ENCODE measurements at places on chromosomes 5 and 9. TPM values are rescaled to one million over a fixed set of nuclear protein-coding genes. Genes with fewer than 3 reads are reported as not detected.

The PHYKPL gene
- total RNA-seq, result 12.3 TPM

DNA sequence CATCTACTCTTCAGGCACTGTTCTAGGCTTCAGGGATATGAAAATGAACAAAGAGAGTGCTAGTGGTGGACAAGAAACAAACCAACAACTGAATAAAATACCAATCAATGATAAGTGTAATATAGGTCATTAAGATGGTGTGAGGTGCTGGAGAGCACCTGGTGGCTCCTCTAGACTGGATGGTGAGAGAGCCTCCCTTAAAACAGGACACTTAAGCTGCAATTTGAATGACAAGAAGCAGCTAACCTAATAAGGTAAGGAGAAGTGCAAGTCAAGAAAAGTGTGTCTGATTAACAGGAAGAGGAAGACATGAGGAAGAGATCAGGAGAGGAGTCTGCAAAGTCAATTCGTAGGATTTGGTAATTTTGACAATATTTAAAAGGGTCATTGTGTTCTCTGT is 23.1 kb downstream of the JAKMIP2 start:
- no peak for DNase-seq

DNA sequence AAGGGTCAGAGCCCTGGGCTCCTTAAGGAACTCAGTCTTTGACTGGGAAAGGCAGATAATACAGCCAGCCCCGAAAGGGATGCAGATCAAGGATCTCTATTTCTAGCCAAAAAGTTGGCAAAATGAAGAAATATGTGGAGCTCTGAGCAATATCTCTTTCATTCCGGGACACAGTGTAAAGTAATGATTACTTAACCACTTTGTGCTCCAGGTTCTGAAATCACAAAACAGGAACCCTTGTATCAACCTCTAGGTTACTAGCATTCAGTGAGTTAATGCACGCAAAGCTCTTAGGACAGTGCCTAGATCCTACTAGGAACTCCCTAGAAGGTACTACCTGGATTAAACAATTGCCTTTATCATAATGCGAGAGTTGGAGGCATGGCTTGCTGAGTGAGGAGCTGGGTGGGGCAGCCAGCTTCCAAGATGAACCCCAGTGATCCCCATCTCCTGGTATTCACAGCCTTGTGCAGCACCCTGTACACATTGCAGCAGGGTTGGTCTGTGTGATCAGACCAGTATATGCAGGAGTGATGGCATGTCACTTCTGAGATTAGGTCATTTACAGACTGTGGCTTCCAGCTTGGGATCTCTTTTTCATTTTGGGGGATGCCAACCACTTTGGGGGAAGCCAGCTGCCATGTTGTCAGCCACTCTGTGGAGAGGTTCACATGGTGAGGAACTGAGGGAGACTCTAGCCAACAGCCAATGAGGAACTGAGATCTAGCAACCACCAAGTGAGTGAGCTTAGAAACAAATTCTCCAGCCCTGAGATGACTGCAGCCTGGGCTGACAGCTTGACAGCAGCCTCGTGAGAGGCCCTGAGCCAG is 103.1 kb upstream of the SLC44A1 start:
- DNase-seq, result no peak

The SHOC1 gene
- not detected for total RNA-seq

DNA sequence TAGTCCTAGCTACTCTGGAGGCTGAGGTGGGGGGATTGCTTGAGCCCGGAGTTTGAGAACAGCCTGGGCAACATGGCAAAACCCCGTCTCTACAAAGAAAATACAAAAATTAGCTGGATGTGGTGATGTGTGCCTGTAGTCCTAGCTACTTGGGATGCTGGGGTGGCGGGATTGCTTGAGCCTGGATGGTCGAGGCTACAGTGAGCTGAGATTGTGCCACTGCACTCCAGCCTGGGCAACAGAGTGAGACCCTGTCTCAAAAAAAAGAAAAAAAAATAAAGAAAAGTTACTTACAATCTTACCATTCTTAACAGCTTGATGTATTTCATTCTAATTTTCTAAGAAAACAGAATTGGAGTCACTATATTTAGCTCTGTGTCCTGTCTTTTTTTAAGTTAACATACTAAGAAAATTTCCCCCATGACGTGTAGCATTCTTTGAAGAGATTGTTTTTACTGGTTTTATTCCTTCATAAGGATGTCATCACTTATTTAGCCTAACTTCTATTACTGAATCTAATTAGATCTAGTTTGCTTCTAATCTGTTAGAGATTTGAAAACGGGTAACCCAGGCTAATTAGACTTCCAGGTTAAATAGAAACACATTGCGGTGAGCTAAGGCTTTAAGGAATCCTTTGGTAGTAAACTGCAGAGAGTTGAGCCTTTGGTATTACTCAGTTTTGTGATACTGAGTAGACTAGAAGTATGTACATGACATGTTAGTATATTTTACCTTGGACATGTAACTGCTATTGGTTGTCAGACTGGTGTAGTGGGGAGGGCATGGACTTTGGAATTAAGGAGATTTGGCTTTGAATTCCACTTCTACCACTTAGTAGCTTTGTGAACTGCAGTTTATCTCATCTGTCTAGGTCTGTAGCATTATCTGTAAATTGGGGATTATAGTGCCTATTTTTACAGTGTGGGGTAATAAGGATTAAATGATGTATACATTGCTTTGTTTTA is 24.0 kb downstream of the HSPA4 start:
- no peak for DNase-seq

DNA sequence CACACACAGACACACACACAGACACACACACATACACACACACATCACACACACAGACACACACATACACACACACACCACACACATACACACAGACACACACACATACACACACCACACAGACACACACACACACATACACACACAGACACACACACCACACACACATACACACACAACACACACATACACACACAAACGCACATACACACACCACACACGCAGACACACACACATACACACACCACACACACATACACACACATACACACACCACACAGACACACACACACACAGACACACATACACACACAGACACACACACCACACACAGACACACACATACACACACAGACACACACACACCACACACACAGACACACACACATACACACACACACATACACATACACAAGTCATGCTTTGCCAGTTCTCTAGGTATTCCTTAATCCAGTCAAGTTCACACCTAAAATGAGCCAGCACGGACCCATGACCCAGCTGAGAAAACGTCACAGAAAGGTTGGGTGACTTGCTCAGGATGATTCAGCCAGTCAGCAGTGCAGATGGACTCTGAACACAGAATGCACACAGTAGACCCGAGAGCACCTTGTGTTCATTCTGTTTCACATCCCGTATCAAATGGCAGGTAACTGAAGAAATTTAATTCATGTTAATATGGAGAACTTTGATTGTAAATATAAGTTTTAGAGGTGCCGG is 746.4 kb downstream of the MTRR start:
- no peak for DNase-seq

DNA sequence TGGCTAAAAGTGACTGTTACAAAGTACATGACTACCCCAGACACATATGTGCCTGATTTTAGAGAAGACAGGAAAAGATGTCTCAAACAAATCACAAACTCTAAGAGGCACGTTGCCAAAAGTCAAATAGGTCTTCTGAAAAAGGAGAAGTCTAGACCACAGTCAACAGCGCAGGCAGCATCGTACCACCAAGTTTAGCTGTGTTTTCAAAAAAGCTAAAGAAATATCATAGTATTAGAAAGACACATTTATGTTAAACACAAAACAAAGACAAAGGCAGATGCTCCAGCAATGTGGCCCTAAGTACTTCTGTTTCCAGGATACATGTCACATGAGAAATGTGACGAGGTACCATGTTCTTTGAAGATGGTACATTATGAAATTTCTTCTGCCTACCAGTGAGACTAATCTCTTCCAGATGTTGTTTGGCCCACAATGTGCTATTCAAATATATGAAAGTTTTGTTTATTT is 43.5 kb downstream of the LPAR1 start:
- DNase-seq, result no peak

- no peak for DNase-seq
These were observed 9.9 kb downstream of the SYNPO start for GRCh38 chr5:150650021-150651006.

GRCh38 chr5:139399501-139400121 is 4.3 kb downstream of the SPATA24 start:
- DNase-seq, result no peak

GRCh38 chr5:65037831-65038815 is 269.4 kb downstream of the CWC27 start:
- DNase-seq, result peak; percentile 22

DNA sequence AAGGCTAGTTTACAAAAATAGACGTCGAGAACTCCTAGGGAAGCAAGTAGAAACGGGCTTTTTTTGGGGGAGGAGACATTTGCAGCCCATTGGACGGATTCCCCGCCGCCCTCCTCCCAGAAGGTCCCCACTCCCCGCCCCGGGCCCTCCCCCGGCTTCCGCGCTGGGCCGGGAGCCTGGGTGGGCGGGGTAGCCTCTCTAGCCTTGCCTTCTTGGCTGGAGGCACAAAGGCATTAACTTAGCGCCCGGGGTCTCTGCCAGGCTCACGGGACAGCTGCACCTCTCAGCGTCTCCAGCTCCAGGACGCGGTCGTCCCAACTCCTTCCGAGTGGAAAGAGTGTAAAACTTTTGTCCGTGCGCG is at the start of gene DMRTA1:
TSS of gene DMRTA1 (plus strand) at position 236 of the 361 bp plus-strand sequence. CDS start 242 bp downstream, outside the sequence.
- DNase-seq, result no peak

The CEL gene
- 0.18 TPM for total RNA-seq

- no peak for DNase-seq
These were observed 49.8 kb downstream of the LMNB1 start for GRCh38 chr5:126826619-126827215.

- no peak for DNase-seq
These were observed at the start of gene CDHR2 for GRCh38 chr5:176548967-176549444. TSS of gene CDHR2 (plus strand) at chr5:176549342. CDS start at chr5:176565353, 16,011 bp downstream.

DNA sequence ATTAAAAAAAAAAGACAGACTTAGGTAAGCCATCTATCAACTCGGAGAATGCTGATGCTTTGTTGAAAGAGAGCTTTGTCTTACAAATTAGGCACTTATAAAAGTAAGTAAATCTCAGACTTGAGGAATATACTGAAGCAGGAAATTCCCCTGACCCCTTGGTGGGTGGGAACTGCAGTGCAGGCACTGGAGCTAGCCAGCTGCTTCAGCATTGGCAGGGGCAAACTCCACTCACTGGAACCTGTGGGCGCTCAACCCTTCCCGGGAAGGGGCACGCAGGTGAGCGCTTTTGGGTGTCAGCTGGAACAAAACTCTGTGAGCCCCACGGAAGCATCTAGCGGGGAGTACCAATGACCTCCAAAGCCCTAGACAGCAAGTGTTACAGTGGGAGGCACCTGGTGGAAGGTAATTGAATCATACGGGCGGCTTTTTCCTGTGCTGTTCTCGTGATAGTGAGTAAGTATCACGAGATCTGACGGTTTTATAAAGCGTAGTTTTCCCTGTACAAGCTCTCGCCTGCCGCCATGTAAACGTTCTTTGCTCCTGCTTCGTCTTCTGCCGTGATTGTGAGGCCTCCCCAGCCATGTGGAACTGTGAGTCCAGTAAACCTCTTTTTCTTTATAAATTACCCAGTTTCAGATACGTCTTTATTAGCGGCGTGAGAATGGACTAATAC is 628.0 kb upstream of the CDH18 start:
- DNase-seq, result peak; percentile 79

The PAEP gene
- total RNA-seq, result not detected

DNA sequence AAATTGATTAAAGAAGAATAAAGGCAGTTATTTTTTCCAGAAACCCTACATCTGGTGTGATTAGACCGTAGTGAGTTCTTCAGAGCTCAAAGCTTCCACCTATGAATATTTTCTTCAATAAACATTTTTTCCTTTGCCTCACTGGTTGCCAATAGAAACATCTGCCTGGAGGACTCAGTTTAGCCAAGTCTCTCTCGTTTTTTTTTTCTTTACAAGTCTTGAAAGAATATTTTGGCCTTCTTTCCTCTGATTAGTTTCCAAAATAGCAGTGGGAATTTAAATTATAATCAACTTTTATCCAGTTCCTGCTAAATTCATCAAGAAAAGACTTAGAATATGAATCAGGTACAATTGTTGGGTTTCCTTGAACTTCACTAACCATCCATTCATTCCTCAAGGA is 897.5 kb downstream of the TLE1 start:
- DNase-seq, result no peak

The MYORG gene
- 0.86 TPM for total RNA-seq

GRCh38 chr5:151722546-151722945 is 35.8 kb upstream of the SPARC start:
- DNase-seq, result no peak

The SLC6A19 gene
- not detected for total RNA-seq

The CD180 gene
- total RNA-seq, result not detected

GRCh38 chr9:8668751-8669150 is 869.2 kb upstream of the DMAC1 start:
- no peak for DNase-seq

DNA sequence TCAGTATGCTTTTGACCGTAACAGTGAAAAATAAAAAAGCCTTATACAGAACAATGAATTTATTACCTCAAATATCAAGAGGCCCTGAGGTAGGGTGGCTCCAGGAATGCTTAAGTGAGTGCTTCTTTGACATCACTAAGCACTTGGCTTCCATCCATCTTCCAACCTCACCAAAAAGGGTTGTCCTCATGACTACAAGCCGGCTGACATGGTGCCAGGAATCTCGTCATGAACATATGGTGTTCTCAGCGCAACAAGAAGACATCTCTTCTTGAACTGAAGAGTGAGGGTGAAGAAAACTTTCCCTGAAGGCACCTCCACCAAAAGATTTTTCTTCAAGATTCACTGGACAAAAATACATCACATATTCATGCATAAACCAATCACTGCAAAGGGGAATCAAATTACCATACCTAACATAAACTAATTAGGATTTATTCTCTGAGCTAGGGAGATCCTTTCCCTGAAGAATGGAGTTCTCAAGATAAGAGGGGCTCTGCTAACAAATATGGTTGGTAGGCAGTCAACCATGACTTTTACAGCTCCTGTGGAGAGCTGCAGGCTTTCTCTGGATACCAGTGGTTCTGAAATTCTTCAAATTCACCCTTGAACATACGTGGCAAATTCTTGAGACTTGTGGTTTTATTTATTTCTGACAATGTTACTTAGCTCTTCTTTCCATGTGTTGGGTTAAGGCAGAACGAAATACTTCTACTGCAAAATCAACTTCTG is 49.5 kb downstream of the AGXT2 start:
- peak; percentile 18 for DNase-seq

All from Daoy (cell line).